T-cell (primary cell): ENCODE measurements at places on chromosomes 5 and 9. TPM values are rescaled to one million over a fixed set of nuclear protein-coding genes. Genes with fewer than 3 reads are reported as not detected.

MCIDAS gene
- not detected for total RNA-seq

GOLGA1 gene
- 28.9 TPM for total RNA-seq

STPG3 gene
- not detected for total RNA-seq

LMX1B gene
- not detected for total RNA-seq

IL33 gene
- total RNA-seq, result not detected

ZDHHC11B gene
- 2.1 TPM for total RNA-seq

HAND1 gene
- not detected for total RNA-seq

PCDHGC4 gene
- total RNA-seq, result not detected

ELOVL7 gene
- total RNA-seq, result 0.70 TPM

MEIKIN gene
- 0.22 TPM for total RNA-seq

CARD9 gene
- total RNA-seq, result 0.76 TPM

COL27A1 gene
- total RNA-seq, result 1.4 TPM

ASS1 gene
- not detected for total RNA-seq

TOMM5 gene
- total RNA-seq, result 35.6 TPM

SERF1A gene
- 6.7 TPM for total RNA-seq

SPINK1 gene
- total RNA-seq, result not detected

DNA sequence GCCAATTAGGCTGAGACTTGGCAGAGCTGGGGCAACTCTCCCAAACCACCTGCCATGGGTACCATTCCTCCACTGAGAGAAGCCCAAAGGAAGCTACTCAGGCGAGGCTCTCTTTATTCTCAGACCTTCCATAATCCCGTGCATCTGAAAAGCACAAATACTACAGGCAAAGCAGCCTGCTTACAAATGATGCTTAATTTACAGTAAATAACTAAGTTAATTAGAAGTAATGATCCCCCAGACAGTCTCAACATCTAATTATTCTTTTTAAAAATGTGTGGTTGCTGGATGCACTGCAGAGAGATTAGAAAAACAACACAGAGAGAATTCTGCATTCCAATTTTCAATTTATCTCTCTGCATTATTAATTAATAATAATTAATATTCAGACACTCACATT lies 53.1 kb downstream of the AK8 start:
- DNase-seq, result no peak

DNA sequence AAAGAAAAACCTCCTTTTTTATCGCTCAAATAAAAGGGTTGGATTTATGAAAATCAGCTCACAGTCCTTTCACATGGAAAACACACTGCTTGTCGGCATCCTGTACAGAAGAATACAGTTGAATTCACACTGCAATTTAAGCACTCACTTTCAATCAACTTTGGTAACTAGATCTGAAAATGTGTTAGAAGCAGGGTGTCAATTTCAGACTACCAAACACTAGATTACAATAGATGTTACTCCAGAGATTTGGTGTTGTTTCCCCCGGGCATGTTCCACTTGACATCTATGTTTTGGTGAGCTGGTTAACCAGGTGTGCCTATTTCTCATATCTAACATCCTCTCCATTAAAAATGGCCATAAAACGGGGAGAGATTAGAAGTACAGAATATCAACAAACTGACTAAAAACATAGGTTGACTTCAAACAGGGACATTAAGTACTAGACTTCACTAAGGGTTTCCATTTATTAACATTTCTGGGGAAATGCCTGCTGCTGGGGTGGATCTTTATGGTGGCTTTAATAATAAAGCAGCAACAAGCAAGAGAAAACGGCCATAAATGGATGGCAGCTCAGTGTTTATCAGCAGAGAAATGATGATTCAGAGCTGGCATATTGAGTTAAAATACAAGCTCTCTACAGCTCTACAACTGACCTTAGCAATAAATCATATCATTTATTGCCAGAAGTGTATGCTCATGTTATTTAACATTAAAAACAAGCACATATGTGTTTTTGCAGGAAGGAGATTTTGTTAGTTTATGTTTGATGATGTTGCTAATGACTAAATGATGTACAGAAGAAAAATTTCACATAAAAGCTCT lies 158.8 kb downstream of the SLF1 start:
- no peak for DNase-seq

DNA sequence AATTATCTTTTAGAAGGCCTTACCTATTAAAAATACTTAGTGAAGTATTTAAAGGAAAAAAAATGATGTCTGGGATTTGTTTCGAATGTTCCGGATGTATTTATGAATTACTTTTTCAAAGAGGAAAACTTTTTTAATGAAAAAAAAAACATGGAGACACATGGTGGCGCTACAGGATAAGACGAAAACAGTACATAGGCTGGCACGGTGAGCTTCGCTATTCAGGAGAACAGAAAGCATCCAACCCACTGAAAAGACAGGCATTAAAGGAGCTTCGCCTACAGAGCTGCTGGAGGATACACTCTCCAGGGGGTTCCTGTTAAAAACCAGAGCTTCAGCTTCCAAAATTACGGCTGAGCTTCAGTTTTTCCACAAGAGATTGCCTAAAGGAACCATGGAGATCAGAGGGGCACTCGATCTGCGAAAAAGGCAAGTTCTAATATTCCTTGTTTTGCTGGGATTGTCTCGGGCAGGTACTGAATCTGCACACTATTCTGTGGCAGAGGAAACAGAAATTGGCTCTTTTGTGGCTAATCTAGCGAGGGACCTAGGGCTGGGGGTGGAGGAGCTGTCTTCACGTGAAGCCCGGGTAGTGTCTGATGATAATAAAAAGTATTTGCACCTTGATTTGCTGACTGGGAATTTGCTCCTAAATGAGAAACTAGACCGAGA lies at the start of gene PCDHB14:
TSS of gene PCDHB14 (plus strand) at position 232 of the 672 bp plus-strand sequence. CDS start at position 395, 163 bp downstream.
- DNase-seq, result no peak

DNA sequence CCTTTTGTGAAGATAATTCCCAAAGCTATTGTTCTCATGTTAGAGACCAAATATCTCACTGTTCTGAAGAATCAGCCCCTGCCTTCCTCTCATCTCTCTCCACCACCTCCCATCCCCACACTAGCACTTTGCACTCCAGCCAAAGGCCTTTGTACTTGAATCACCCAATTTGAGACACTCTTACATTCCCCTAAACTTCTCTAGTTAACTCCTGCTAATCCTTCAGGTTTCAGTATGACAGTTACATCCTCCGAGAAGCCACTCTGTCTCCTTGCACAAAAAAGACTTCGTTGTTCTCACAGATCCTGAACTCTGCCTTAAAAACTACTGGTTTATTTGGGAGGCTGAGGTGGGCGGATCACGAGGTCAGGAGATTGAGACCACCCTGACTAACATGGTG lies 227.5 kb downstream of the PIK3R1 start:
- no peak for DNase-seq

- DNase-seq, result no peak
Measured at GRCh38 chr5:10018201-10019069, 231.3 kb downstream of the ATPSCKMT start.

- DNase-seq, result no peak
Measured at GRCh38 chr5:165602529-165602928, 2097.1 kb downstream of the MAT2B start.

- peak; percentile 42 for DNase-seq
Measured at GRCh38 chr5:168679515-168679920, 100.3 kb upstream of the PANK3 start.

- DNase-seq, result no peak
Measured at GRCh38 chr5:74493411-74493810, 147.1 kb downstream of the ENC1 start.

DNA sequence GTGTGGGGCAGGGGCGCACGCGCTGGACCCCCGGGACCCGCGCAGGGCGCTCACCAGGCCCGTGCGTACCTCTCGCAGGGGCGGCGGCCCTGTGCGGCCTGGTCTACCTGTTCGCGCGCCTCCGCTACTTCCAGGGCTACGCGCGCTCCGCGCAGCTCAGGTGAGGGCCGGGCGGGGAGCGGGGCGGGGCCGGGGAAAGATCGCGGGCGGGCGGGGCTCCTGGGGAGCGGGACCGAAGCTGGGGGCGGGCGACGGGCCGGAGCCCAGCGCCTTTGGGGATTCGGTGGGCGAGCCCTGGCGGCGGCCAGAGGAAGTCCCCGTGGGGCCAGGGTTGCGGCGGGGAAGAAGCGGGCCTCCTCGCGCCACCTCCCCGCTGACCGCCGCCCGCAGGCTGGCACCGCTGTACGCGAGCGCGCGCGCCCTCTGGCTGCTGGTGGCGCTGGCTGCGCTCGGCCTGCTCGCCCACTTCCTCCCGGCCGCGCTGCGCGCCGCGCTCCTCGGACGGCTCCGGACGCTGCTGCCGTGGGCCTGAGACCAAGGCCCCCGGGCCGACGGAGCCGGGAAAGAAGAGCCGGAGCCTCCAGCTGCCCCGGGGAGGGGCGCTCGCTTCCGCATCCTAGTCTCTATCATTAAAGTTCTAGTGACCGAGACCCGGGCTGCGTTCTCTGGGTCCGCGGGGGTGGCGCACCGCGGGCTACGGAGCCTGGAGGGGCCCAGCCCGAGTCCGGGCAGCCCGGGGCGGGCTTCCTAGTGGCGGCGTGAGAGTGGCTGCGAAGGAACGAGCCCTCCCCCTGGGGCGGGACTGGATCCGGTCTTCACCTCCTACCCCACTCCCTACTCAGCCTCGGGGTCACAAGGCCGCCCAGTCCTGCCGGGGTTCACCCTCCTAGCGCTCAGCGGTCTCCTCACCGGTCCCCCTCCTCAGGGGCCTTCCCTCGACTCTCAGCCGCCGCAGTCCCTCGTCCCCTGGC lies 2.4 kb downstream of the LTC4S start:
- DNase-seq, result peak; percentile 75

DNA sequence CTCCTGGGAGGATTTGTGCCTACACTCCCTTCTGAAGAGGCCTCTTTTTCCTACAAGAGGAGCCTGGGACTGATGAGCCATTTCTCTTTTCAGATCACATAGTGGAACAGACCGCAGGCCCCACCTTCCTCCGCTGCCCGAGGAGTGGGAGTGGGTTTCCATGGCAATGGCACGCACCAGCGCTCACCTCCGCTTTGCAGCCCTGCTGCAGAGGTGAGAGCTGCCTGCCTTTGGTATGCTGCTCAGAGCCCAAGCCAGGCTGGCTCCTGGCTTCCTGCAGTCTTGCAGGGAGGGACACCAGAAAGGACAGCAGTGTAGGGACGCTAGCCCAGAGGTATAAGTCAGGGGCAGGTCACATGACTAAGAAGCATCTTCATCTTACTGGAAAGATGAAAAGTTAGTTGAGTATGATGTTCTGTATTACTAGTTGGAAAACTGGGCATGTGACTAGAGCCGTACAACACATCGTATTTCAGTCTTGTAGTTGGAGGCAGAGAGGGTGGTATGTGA lies 12.4 kb downstream of the PTTG1 start:
- DNase-seq, result no peak

- no peak for DNase-seq
Measured at GRCh38 chr9:10032166-10032565, 580.6 kb downstream of the PTPRD start.

- DNase-seq, result no peak
Measured at GRCh38 chr5:55485073-55485472, 49.7 kb downstream of the PLPP1 start.

- DNase-seq, result no peak
Measured at GRCh38 chr9:40907657-40908624, 220.5 kb downstream of the FOXD4L6 start.

GRCh38 chr9:30757723-30758122 lies 1626.7 kb upstream of the ACO1 start:
- DNase-seq, result no peak

GRCh38 chr9:12775679-12776512 lies 1.1 kb downstream of the LURAP1L start:
- DNase-seq, result no peak

- no peak for DNase-seq
Measured at GRCh38 chr5:176934309-176934930, 35.3 kb upstream of the HK3 start.

- no peak for DNase-seq
Measured at GRCh38 chr5:93294996-93295395, 286.0 kb downstream of the NR2F1-AS1 start.

- no peak for DNase-seq
Measured at GRCh38 chr5:91494447-91494996, 111.4 kb upstream of the ARRDC3 start.

- no peak for DNase-seq
Measured at GRCh38 chr9:98502311-98502975, 206.3 kb downstream of the GABBR2 start.

DNA sequence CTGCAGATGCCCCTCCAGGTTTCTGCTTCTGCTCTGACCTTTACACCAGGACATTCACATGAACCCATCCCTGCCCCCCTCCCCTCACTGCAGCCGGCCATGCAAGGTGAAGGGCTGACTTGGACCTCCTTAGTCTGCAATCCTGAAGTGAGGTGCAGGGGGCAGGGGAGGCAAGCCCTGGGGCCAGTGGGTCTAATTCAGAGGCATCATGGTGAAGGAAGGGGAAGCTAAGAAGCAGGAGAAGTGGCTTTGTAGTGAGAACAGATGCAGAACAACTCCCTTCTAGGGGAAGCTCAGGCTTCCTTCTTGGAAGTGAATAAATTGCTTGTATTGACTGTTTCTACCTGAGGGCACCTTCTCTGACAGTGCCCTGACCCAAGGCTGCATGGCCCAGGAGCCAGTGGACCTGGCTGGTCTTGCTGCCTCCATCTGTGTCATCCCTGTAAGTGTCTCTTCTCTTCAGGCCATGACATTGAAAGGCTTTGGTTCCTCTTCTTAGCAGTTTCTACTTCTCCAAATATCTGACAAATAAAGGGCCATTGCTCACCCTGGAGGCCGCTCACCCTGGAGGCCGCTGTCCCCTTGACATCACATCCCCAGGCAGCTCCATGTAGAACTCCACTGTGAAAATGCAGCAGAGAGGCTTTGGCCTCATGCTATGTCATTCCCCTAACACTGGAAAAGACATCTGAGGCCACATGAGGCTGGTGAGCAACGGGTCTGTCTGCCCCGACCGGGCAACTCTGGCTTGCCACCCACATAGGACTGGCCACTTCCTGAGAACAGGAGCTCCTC lies 55.3 kb downstream of the GADD45G start:
- DNase-seq, result no peak

GRCh38 chr5:108421713-108422112 lies 39.8 kb upstream of the FBXL17 start:
- no peak for DNase-seq

DNA sequence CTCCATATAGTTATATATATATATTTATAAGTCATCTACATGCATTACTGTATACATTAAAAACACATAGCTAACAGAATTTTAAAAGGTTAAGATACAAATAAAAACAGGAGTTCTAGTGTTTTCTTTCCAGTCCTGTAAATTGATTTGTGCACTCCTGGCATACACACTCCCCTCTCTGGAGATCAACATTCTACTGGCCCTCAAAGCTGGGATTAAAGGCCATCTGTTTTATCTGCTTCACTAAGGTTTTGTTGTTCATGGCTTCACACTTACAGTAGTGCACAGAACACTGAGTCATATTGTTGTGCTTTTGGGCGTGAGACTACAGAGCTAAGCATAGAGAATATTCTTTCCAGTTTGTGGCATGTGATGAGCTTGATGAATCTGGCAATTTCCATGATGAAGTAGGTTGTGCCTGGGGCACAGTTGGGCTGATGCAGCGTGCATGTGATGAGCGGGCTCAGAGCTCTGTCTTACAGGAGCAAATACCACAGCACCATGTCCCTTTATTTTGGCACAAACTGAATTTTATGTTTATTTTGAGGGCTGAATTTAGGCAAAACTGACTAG lies 98.2 kb downstream of the TAF11L14 start:
- DNase-seq, result no peak

- DNase-seq, result no peak
Measured at GRCh38 chr5:79842006-79842881, 148.8 kb downstream of the MTX3 start.
